Activated naive CD4-positive, alpha-beta T cell treated with Interleukin-2 at 50 U/mL for 16 hours (primary cell): ENCODE measurements at places on chromosomes 2 and 18.

GRCh38 chr18:49473721-49474120 lies 13.3 kb upstream of the DYM start:
- DNase-seq, result no peak

DNA sequence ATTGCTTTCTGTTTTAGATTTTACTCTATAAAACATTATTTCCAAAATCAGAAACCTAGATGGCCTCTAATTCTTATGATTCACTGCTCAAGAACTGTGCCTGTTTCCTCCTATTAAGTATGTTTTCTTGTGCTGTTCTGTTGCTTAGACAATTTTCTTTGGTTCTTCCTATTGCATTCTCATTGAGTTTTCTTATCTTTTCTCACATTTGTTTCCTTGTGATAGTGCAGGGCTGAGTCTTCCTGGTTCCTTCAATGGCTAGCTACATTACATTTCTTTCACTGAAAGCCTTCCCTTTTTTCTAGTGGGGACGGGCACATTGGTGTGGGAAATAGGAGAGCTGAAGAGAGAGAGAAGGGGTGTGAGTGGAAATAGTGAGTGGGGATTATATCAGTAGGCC lies 183.4 kb downstream of the CALCRL start:
- DNase-seq, result no peak

DNA sequence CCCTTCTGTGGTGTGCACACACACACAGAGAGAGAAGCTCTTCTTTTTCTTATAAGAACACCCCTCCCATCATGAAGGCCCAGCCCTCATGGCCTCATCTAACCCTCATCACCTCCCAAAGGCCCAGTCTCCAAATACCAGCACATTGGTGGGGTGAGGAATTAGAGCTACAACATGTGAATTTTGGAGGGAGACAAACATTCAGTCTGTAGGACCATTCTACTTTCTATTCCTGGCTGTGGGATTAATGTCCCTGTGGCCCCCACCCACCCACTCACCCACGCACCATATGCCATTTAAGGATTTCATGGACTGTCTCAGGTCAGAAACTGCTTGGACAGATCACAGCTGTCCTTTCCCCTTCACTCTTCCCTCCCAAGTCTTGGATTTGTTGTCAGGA lies 190.2 kb downstream of the GBX2 start:
- no peak for DNase-seq

GRCh38 chr2:178404368-178404767 lies 46.6 kb downstream of the PRKRA start:
- no peak for DNase-seq

DNA sequence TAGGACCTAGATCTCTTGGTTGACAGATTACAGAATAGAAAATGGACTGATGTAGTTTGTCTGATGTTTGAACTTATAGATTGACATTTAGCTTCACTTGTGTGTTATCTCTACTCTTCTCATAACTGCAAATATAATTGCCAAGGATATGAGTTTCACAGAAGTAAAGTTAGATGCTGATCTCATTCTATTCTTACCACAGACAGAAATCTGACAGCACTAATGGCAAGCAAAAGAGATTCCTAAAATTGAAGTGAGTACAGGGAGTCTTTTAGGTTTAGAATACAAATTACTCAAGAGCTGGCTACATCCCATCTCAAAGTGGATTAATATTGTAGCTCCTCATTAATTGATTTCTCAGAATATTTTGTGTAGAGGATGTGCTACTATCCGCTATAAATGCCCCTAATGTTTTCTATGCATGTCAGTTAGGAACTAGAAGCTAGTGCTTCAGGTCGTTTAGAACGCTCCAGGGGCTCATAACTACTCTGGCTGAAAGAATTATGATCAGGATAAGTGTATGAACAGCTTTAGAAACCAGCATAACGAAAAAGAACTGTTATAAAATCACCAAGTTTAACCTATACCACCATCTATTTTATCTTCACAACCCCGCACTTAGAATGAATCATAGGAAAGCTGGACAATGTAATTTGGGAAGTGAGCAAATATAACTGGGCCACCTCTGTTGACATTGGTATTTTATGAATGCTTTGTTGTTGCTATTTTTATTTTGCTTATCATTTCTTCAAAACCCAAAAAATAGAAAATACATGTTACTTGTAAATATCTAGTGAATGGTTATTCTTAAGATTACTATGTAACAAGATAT lies 378.8 kb upstream of the REG3G start:
- no peak for DNase-seq

- no peak for DNase-seq
These were observed 75.3 kb upstream of the CYP26B1 start for GRCh38 chr2:72222829-72223564.

DNA sequence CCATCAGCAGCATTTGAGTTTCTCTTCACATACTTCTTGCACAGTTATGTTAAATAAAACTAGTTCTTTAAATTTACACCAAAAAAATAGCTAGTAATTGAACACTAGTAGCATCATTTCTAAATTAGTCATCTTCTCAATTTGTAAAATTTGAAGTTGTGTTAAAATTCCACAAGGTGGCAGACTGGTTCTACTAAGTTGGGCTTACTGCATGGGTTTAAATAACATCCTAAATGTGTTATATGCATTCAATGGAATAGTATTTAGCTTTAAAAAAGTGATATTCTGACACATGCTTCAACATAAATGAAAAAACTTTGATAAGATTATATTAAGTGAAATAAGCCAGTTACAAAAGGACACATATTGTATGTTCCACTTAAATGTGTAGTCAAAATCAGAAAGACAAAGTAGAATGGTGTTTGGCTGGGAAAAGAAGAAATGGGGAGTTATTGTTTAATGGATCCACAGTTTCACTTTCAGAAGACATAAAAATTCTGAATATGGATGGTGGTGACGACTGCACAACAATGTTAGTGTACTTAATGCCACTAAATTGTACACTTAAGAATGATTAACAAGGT lies 28.7 kb upstream of the RPRD1A start:
- DNase-seq, result no peak

GRCh38 chr2:216653931-216654365 lies 20.7 kb downstream of the IGFBP2 start:
- no peak for DNase-seq

DNA sequence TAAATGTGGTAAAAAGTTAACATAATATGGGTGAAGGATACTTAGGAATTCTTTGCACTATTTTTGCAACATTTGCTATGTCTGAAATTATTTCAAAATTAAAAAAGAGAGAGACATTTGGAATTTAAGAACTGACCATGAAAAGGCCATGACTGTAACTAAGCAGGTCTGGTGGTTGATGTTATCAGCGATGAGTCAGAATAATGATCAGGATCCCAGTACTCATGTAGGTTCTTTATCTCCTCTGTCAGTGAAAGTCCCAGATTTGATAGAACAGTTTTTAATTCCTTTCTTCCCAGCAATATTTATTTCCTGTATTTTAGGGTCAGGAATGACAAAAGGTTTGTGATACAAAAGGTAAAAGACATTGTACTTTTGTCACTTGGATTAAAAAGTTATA lies 242.4 kb upstream of the ZNF521 start:
- no peak for DNase-seq

DNA sequence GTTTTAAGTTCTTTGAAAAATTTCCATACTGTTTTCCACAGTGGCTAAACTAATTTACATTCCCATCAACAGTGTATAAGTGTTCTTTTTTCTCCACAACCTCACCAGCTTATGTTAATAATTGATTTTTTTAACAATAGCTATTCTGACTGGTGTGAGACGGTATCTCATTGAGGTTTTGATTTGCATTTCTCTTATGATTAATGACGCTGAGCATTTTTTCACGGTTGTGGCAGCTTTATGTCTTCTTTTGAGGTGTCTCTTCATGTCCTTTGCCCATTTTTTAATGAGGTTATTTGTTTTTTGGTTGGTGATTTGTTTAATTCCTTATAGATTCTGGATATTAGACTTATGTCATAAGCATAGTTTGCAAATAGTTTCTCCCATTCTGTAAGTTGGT lies 997.9 kb downstream of the SUCLG1 start:
- no peak for DNase-seq

GRCh38 chr2:74498500-74499266 lies 720 bp downstream of the LBX2 start:
- DNase-seq, result no peak

DNA sequence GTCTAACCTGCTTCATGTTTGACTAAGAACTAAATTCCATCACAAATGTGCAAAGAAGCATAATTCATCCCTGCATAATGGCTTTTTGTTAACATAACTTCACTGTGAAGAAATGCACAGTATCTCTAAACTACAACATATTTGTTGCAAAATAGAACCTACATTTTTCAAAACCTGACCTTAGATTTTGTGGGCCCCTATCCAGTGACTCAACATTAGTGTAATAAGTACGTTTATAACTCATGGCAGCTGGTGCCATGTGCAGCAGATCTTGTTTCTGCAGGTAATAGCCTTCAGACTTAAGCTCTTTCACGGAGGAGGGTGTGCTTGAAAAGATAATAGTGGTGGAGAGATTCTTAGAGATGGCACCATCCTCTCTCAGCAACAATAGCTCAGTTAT lies 28.6 kb upstream of the VWC2L start:
- no peak for DNase-seq

DNA sequence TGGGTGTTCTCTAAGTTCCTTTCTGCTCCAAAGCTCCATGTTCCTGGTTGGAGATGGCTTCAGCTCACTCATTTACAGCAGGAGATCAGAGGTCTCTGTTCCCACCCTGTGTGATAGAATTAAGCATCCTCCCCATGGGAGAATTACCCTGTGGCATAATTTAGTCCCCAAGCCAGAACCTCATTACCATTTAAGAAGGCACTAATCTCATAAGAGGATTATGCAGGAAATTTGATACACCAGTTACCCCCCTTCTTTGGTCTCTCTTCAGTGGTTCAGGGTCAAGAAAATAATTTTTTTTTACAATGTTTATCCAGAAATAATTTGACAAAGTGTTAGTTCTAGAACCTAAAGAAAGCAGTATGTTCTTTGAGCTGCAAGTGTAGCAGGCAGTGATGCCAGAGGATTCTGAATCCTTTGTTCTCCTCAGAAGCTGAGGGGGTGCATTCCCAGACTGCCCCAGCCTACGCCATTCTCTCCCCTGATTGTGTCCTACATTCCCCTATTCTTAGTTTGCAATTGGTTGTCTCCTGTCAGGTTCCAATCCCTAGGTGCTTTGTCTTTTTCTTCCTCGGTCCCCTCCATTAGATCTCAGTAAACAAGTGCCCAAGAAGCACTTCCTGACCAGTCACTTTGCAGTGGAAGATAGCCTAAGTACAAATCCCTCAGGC lies 163.6 kb downstream of the PRKCE start:
- DNase-seq, result no peak
